ENCODE measurements at places on chromosomes 12 and 14.

DNA sequence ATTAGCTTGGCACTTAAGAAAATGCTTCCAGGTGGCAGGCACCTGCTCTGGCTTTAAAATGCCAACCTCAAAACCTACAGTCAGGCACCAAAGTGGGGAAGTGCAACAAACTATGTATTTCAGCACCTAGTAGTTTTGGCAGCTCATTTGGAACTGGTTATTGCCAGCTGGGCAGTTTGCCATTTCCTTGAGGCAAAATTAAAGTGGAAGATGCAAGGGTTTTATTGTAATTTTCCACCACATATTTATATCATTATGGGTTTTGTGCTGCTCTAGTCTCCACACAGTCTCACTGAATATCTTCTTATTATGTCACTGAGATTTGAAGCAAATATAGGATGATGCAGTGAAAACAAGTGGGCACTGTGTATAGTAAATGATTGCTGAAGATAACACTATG lies 117.0 kb downstream of the PRKD1 start:
- DNase-seq = no peak

GRCh38 chr12:41462312-41462711 lies 274.2 kb downstream of the PDZRN4 start:
- no peak for DNase-seq

DNA sequence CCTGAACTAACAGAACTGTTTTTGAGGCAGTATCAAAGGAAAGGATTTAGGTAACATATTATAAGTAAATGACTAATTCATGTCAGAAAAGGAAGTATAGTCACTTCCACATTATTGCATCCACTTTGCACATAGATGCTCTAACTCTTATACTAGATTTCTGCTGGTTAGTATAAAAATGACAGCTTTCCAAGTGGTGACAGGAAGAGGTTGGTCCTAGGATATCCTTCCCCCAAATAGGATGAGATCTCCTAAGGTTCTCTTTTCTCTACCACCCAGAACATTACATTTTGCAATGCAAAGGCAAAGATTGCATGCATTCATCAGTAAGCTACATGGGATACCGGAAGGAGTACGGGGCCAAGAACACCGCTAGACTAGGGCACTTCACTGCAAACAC lies 15.2 kb downstream of the DAD1 start:
- DNase-seq = no peak

- DNase-seq = peak; percentile 11
These were observed 55.8 kb upstream of the CCDC175 start for GRCh38 chr14:59632381-59632780.

DNA sequence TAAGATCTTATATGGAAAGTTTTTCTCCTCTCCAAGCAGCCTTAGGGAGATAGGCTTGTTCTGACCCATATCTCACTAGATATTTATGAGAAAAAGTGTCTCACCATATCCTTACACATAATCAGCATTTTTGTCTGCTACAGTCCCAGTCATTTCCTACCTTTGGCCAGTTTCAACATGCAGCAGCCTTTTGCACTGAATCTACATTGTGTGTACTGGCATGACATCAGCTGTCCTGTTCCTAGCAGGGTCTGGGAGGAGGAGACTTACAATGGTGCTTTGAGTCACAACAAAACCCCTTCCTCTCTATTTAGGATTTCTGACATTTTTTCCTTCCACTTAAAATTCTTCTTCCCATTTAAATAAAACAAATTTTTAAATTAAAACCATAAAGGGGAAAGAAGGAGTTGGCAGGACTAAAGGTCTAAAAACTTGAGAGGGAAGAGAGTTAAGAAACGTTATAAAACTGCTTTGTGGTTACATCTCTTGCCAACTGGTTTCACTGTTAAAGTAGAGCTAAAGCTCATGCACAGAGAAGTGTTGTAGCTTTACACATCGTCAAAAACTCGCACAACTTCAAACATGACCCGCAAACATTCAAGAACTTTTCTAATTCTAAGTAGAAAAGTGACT lies 53.3 kb upstream of the CERS5 start:
- DNase-seq = peak; percentile 40

GRCh38 chr14:54625112-54625511 lies 58.2 kb downstream of the SAMD4A start:
- DNase-seq = no peak

- no peak for DNase-seq
These were observed 70.8 kb downstream of the POLR3B start for GRCh38 chr12:106428384-106428783.

DNA sequence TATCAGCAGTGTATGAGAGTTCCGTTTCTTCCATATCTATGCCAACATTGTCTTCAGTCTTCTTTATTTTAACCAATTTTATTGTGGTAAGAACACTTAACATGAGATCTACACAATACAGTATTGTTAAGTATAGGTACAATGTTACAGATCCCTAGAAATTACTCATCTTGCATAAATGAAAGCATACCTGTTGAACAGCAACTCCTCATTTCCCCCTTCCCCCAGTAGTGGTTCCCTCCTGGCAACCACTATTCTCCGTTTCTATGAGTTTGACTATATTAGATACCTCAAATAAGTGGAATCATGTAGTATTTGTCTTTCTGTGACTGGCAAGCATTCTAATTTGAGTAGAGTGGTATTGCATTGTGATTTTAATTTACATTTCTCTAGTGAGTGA lies 150.5 kb downstream of the CRADD start:
- no peak for DNase-seq

DNA sequence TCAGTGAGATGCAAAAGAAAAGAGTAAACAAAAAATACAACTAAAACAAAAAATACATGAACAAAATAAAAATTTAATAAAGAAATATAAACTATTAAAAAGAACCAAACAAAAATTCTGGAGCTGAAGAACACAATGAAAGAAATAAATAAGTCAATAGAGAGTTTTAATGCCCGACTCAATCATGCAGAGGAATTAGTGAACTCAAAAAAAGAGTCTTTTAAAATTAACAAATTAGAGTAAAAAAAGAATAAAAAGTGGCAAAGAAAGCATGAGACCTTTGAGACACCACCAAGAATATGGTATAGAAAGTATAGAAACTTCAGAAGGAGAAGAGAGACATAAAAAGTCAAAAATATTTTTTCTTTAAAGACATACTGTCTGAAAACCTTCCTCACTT lies 2.6 kb upstream of the KLRC1 start:
- DNase-seq = no peak

DNA sequence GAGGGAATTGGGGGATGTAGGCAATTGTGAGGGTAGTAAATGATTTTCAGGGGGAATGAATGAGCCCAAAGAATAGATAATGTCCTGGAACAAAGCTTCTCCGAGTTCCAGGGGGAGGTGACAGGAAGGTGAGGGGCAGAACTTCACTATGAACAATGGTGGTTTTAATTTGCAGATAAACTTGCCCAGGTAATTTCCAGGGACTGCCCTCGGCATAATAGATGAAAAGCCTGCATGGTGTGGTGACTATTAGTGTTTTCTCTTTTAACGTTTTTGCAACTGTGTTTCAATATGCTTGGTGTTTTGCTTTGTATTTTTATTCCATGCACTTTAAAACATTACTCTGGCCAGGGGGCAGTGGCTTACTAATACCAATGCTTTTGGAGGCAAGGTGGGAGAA lies 325.2 kb upstream of the RGS6 start:
- no peak for DNase-seq

- DNase-seq = no peak
These were observed 913.9 kb upstream of the SEL1L start for GRCh38 chr14:82447586-82447985.

GRCh38 chr12:52836042-52836466 lies 1.9 kb upstream of the KRT79 start:
- DNase-seq = peak; percentile 67

GRCh38 chr12:113232089-113232839 lies 11.0 kb downstream of the TPCN1 start:
- no peak for DNase-seq
